ENCODE measurements at places on chromosomes 5 and 9. TPM values are rescaled to one million over a fixed set of nuclear protein-coding genes. Genes with fewer than 3 reads are reported as not detected.
A peak's percentile ranks its signal among the peaks of the same experiment; 100 is the strongest.

The ADAM19 gene
- total RNA-seq = 113 TPM

- no peaks in the 10 kb centered on the region for H3K27me3 ChIP-seq
- no peaks in the 10 kb centered on the region for H3K4me1 ChIP-seq
- H3K4me3 ChIP-seq = no peak overlapping the region
- no peak overlapping the region for H3K27ac ChIP-seq
- H3K36me3 ChIP-seq = no peaks in the 10 kb centered on the region
- no peak for DNase-seq
These were observed 91.4 kb upstream of the SH3GL2 start for GRCh38 chr9:17487467-17487866.

DNA sequence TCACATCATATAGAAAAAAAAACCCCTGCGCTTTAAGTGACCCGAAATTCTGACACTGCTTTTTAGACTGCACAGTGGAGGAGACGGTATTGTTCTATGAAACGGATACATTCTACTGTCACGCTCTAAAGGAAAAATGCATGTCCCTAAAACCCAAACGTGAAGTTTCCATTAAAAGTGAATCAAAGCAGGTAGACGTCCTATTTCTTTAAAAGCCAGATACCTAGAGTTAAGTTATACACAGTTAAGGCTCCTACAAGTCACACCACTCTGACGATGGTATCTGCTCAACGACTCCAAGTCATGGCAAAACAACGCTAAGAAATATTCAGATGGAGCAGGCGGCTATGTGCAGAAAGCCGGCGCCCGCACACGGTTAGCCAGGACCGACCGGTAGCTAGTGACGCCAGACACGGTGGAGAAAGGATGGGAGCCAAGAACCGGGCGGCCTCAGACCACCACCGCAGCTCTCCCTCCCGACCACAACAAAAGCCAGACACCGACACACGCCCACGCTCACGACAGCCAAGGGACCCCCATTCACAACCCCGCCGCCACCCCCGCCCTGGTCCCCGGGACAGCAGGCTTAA is 734 bp downstream of the SKP1 start:
- H3K27me3 ChIP-seq = no peaks in the 10 kb centered on the region
- peak overlapping the region; percentile 99 for H3K27ac ChIP-seq
- DNase-seq = no peak
- peaks cover 21% of the 10 kb centered on the region for H3K36me3 ChIP-seq

DNA sequence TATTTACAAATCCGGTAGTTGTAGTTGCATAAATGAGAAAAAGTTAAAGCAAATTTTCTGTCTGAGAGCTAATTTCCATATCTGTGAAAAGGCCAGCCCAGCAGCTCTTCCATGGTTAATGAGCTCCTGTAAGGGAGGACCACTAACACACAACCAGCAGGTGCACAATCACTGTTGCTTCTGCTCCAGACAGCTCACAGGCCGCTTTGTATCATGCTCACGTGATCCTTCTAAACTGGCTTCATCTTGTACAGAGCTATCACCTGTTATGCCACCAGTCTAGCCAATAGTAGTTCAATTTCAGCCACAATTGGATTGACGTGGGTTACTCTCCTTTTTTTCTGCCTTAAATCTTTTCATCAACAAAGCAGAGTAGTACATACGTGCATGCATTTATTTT is 38.3 kb upstream of the FBXL17 start:
- H3K4me1 ChIP-seq = no peaks in the 10 kb centered on the region
- H3K27ac ChIP-seq = no peak overlapping the region
- no peak for DNase-seq
- H3K36me3 ChIP-seq = no peaks in the 10 kb centered on the region
- H3K27me3 ChIP-seq = no peaks in the 10 kb centered on the region

- no peak overlapping the region for H3K4me3 ChIP-seq
- H3K36me3 ChIP-seq = no peaks in the 10 kb centered on the region
- DNase-seq = no peak
- H3K27ac ChIP-seq = no peak overlapping the region
These were observed 210.6 kb downstream of the CAAP1 start for GRCh38 chr9:26682041-26682440.

DNA sequence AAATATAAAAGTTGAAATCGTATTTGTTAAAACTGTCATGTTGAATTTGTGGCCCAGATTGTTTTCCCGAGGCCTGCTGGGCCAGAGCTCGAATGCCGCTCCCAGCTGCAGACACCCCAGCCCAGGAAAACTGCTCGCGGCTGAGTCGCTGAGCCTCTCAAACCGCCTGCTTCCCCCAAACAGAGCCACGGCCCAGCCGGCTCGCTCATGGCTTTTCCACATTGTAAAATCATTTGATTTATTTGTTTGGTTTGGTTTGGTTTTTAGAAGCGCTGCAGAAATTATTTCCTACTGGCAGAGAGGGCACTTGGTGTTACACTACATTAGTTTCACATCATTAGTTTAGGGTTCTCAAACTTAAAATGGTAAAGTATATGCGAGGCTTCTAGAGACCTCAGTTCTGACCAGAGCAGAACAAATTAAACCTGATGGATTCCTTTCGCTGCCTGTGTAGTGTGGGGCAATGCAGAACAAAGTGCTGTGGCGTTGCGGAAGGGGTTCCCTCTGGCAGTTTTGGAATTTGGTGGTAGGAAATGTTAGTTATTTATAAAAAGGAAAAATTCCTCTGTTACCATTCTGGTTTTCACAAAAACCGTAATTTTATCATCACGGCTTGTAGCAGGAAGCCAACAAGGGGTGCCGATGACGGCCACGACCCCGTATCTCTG is 156.5 kb upstream of the PITX1 start:
- peaks cover 13% of the 10 kb centered on the region for H3K27me3 ChIP-seq
- H3K4me3 ChIP-seq = no peak overlapping the region
- peaks cover 6% of the 10 kb centered on the region for H3K4me1 ChIP-seq
- no peak for DNase-seq

- no peaks in the 10 kb centered on the region for H3K36me3 ChIP-seq
- no peak overlapping the region for H3K27ac ChIP-seq
- H3K4me3 ChIP-seq = no peak overlapping the region
These were observed 171.5 kb downstream of the SSBP2 start for GRCh38 chr5:81579262-81579924.

DNA sequence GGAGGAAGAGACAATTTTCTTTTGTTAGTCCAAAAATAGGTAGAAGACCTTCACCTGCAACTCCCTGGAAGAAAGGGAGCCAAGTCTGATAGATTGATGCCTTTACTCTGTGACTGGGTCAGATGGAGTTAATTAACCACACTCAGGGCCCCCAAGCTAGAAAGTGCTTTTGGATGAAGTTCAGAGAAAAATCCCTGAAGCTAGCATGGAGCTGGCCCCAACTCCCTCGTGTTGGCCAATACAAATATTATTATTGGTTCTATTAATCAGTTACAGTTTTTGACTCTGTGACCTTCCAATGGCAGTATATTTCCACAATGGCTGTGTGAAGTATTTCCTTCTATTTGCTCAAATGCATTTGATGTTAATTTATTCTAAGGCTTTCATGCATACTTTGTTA is 1753.5 kb downstream of the EFNA5 start:
- no peak overlapping the region for H3K27ac ChIP-seq
- DNase-seq = no peak
- no peaks in the 10 kb centered on the region for H3K36me3 ChIP-seq

DNA sequence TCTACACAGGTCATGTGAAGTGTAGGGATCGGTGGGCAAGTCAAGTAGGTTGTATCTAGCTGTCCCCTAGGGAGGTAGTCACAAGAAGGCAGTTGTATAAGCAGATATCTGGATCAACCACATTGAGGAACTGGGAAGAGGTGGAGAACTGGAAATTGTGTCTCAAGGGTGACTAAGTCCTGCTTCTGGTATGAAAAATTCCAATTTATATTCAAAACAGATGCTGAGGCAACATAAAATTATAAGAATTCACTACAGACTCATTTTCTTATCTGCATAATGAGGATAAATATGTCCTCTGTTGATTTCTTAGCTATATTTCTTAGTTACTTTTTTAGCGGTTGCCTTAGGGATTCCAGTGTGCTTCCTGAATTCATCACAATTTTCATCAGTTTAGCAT is 46.8 kb downstream of the GALNT12 start:
- DNase-seq = no peak
- H3K27ac ChIP-seq = no peak overlapping the region
- no peaks in the 10 kb centered on the region for H3K36me3 ChIP-seq
- no peaks in the 10 kb centered on the region for H3K27me3 ChIP-seq
- no peaks in the 10 kb centered on the region for H3K4me1 ChIP-seq

The OXCT1 gene
- total RNA-seq = 27.4 TPM

The SLC2A6 gene
- 1.8 TPM for total RNA-seq

GRCh38 chr5:157835041-157835440 is 23.9 kb downstream of the CLINT1 start:
- DNase-seq = no peak
- no peak overlapping the region for H3K4me3 ChIP-seq
- no peaks in the 10 kb centered on the region for H3K27me3 ChIP-seq
- H3K36me3 ChIP-seq = peaks cover 5% of the 10 kb centered on the region
